T-helper 2 cell treated with Interferon-gamma antibody and Interleukin-4, amounts not matched to agents 5 μg/mL and 100 μg/mL, for 36 hours (primary cell): ENCODE measurements at places on chromosomes 4 and X.
A peak's percentile ranks its signal among the peaks of the same experiment; 100 is the strongest.

DNA sequence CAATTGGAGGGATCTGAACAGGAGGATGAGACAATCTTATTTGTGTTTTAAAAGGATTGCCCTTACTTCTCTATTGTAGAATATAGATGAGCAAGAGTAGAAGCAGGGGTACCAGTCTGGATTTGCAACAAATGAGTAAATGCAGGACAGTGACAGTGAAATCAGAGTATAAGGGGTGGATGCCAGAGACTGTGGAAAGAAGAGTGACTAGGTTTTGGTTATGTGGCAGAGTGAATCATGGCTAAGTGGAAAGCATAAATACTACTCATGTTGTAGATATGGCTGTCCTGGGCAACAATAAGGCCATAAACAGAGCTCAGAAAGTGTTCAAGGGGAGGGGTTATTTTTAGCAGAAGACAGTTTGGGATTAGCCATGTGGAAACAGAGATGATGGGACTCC lies 6.0 kb upstream of the VSIG4 start:
- H3K4me3 ChIP-seq, result peak overlapping the region; percentile 25
- H3K27me3 ChIP-seq, result no peaks in the 10 kb centered on the region
- H3K4me1 ChIP-seq, result peaks cover 29% of the 10 kb centered on the region
- peak overlapping the region; percentile 83 for H3K27ac ChIP-seq

DNA sequence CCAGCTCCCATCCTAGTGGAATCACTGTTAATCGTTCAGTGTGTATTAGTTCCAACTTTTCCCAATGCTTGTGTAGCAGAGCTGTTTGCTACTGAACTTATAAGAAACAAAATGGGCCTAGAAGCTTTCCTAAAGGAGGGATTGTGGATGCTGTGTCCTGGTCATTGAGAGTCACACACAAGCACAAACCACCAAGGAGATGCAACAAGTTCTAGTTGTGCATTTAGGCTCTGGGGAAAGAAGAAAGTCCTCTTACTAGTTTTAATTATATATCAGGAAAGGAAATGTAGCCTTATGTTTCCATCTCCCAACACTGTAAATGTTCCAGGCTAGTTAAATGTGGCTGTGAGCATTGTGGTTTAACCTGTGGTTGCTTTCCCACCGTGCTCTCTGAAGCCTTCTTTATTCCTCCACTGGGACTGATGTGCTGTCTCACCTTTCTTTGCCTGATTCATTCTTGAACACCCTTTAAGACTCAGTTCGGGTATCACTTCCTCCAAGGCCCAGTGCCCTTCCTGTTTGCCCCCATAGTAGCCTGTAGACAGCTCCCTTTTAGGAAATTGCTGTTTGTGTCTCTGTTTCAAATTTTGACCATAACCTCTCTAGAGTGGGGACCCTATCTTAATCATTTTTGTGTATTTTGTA lies 34.3 kb downstream of the ATP10D start:
- peaks cover 1% of the 10 kb centered on the region for H3K36me3 ChIP-seq
- peaks cover 9% of the 10 kb centered on the region for H3K4me1 ChIP-seq
- H3K27me3 ChIP-seq, result no peaks in the 10 kb centered on the region
- DNase-seq, result no peak
- H3K4me3 ChIP-seq, result no peak overlapping the region

DNA sequence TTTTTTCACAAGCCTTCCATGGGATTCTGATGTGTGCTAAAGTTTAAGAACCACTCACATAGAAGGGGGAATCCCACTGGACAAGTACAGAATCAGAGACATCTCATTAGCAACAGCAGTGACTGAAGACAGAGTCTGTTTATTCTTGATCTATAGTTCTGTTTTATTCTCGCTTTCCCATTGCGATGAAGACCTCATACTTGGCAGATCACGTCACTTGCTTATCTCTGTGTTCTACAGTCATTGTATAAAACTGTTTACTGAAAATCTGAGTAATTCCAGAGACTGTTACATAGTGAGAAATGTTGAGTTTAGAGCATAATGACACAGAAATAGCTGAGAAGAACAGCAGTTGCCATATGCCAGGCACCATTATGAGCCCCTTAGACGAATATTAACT lies 185.5 kb downstream of the PTTG2 start:
- H3K27ac ChIP-seq, result no peak overlapping the region
- H3K4me3 ChIP-seq, result no peak overlapping the region
- no peak for DNase-seq
- H3K27me3 ChIP-seq, result peaks cover 4% of the 10 kb centered on the region

GRCh38 chrX:4315891-4316290 lies 602.4 kb upstream of the PRKX start:
- H3K4me1 ChIP-seq, result no peaks in the 10 kb centered on the region
- no peak overlapping the region for H3K4me3 ChIP-seq
- no peaks in the 10 kb centered on the region for H3K36me3 ChIP-seq
- DNase-seq, result no peak

DNA sequence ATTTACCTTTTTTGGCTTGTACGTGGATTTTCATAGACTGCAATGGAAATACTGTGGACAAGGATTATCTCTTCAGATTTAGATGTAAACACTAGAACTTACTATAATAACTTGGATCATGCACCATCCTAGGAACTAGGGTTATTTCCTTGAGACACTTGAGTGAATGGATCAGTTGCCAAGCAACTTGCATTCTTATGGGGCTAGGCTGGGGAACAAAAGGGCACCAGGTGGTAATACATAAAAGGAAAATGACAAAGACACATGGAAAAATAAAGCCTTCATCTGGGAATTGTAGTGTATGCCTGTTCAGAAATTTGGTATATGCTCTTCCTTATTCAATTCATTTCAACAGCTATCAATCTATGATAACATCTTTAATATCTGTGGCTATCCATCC lies 247.1 kb downstream of the SPRY1 start:
- H3K4me3 ChIP-seq, result no peak overlapping the region
- peaks cover 4% of the 10 kb centered on the region for H3K4me1 ChIP-seq
- H3K27ac ChIP-seq, result no peak overlapping the region
- no peaks in the 10 kb centered on the region for H3K27me3 ChIP-seq
- no peaks in the 10 kb centered on the region for H3K36me3 ChIP-seq
- no peak for DNase-seq

DNA sequence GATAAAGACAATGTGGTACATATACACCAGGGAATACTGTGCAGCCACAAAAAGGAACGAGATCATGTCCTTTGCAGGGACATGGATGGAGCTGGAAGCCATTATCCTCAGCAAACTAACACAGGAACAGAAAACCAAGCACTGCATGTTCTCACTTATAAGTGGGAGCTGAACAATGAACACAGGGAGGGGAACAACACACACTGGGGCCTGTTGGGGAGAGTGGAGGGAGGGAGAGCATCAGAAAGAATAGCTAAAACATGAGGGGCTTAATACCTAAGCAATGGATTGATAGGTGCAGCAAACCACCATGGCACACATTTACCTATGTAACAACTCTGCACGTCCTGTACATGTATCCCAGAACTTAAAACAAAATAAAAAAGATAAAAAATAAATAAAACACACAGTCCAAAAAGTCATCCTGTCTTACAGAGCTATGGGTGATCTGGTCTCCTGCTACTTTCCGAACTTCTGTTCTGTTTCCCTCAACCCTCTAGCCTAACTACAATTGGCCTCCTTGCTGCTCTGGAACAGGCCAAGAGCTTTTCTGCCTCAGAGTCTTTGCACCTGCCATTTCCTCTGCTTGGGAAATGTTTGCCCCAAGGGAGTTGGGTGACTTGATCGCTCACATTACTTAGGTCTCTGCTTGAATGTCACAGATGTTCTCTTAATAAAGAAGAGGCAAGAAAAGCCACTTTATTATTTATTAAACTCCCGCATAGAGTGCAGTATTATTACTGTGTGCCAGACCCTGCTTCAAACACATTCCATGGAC lies 1.1 kb upstream of the CD38 start:
- peaks cover 44% of the 10 kb centered on the region for H3K36me3 ChIP-seq
- peak overlapping the region; percentile 90 for H3K4me3 ChIP-seq
- H3K27me3 ChIP-seq, result no peaks in the 10 kb centered on the region
- peak overlapping the region; percentile 85 for H3K27ac ChIP-seq
- no peak for DNase-seq

DNA sequence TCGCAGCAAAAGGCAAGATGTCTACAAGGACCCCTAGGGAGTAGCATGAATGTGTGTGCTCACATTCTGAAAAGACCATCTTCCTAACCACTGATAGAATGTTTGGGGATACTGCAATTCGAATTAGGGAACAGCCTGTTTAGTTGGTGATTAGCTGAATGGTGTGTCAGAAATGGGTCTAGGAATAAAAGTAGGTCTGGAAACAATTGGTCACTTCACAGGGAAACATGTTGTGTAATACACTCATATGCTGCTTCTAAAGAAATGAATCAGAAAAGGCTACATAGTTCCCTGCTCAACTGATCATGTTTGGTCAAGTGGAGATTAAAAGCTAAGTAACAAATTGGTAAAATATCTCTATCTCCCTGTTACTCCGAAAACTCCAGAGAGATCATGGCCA lies 2362.4 kb upstream of the TENM3 start:
- no peak overlapping the region for H3K27ac ChIP-seq
- no peaks in the 10 kb centered on the region for H3K36me3 ChIP-seq
- no peak overlapping the region for H3K4me3 ChIP-seq
- H3K4me1 ChIP-seq, result no peaks in the 10 kb centered on the region
- H3K27me3 ChIP-seq, result no peaks in the 10 kb centered on the region
